Renal pelvis (tissue), 12 donors: ENCODE measurements at places on chromosomes 6 and 20. TPM values are rescaled to one million over a fixed set of nuclear protein-coding genes. Genes with fewer than 3 reads are reported as not detected.

DNA sequence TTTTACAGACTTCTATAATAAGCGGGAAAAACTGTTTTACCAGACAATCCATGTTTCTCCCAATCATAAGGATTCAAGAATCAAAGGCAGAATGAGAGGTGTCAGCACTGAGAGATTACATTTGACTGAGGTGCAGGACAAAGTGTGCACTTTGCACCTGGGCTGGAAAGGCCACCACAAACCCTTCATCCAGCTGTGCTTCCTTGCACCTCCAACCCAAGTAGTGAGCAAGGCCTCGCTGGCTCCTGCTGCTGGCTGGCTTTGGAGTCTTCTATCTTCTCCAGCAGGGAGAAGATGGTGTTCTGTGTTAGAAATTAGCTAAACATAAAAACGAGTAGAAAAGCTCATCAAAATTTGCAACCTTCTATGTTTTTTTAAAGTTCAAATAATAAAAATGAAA, 77.7 kb downstream of the CHD6 start:
- no peak for DNase-seq

DNA sequence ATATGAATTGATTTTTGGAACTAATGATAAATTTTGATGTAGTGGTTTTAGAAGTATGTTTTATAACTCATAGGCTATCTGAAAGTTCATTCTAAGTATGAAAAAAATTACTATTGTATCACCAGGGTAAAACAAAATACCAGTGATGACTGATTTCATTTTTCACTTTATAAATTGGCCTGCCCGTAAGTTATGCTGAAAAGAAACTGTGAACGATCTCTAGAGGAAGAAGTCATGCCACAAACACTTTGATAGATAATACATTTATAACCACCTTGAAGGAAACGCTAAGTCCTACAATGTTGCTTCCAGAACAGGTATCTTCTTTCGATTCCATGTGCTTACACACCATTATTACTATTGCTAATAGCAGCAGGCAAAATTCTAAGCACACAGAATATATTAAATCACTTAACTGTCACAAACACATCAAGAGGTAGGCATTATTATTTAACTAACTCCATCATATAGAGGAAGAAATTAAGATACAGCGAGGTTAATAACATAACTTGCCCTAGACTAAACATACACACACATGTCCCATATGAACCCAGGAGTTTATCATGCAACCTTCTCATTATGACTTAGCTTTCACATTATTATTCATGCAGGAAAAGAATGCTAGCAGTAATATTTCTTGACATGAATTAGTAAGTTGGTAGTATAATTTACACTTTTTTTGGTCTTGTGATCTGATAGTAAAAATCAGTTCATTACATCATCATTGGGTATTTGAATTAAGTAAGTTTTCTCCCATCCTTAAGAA, 44.7 kb downstream of the RGS17 start:
- no peak for DNase-seq

DNA sequence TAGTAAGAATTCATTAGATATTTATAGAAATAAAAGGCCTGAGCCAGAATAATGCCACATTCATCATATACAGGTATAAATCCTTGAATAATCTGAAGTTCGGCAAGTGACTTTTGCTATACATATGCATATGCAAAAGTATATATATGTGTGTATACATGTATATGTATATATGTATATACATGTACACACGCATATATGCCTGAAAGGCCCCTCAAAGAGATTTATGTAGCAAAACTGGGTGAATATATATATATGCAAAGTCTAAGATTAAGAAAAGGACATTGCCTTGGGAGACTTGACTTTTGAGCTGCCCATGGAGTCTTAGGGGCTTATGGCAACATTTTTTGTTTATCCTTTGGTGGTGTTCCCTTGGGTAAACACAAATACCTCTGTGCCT, 231.4 kb downstream of the BMP2 start:
- DNase-seq = no peak

GRCh38 chr20:63005862-63006539, 763 bp downstream of the BHLHE23 start:
- no peak for DNase-seq

DNA sequence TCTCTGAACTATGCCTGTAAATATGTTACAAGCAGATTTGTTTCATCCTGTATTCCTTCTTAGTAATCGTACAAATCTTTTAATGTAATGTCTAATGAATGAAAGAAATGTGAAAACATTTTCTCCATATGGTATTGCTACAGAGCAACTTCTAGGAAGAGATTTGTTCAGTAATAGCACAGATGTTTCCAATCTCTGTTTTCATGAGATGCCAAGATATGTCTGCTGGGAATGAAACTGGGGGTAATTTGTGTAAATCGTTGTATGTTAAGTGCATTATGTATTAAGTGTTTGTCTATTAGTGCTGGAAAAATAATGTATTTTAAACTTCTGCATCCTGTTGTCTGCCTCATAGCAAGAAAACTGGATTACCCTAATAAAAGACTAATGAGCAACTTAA, 722.2 kb upstream of the EYS start:
- DNase-seq = peak; percentile 44

GRCh38 chr20:51447097-51447764, 95.3 kb downstream of the NFATC2 start:
- peak; percentile 58 for DNase-seq

- DNase-seq = no peak
These were observed 52.3 kb downstream of the ZFAND3 start for GRCh38 chr6:37871616-37872372.

GRCh38 chr20:5881703-5882102, 68.6 kb downstream of the TRMT6 start:
- DNase-seq = no peak

DNA sequence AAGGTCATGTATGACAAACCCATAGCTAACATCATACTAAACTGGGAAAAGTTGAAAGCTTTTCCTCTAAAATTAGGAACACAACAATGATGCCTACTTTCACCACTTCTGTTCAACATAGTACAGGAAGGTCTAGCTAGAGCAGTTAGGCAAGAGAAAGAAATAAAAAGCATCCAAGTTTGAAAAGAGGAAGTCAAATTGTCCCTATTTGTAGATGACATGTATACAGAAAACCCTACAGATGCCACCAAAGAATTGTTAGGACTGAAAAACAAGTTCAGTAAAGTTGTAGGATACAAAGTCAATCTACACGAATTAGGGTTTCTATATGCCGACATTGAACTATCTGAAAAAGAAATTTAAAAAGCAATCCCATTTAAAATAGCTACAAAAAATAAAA, 89.4 kb upstream of the GLP1R start:
- no peak for DNase-seq

Gene ELOVL2
- polyA plus RNA-seq = 10.0 TPM
